Psoas muscle (tissue), 8 donors: ENCODE measurements at places on chromosomes 1 and 21.
A peak's percentile ranks its signal among the peaks of the same experiment; 100 is the strongest.

DNA sequence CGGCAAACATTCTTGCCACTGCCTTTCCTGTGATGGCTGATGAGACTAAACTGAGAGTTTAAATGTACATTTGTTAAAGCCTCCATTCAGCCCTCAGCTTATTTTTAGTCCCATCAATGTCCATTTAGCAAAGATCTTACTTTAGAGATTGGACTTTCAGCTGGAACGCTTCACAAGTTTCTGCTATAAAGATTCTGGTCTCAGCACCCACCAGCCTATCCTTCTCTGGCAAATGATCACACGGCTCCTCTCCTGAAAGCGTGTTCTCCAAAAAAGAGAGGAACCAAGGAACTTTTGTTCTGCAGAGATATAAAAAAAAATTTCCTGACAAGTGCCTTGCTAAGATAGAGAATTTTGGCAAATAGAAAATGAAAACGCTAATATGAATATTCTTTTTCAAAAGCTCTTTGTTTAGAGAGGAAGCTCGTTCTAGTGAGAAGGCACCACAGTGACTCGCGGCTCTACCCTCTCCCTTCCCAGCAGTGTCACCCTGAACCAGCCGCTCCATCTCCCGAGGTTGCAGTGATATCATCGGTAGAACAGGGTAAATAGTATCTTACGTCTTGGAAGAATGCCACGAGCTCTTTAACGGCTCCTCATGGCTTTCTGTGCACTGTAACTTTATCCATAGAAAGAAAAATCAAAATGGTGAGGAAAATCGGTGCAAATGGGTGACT lies 200.2 kb downstream of the APP start:
- no peaks in the 10 kb centered on the region for H3K36me3 ChIP-seq
- H3K27ac ChIP-seq: no peak overlapping the region
- H3K27me3 ChIP-seq: no peaks in the 10 kb centered on the region
- no peak for DNase-seq
- H3K4me3 ChIP-seq: no peak overlapping the region
- no peaks in the 10 kb centered on the region for H3K4me1 ChIP-seq

DNA sequence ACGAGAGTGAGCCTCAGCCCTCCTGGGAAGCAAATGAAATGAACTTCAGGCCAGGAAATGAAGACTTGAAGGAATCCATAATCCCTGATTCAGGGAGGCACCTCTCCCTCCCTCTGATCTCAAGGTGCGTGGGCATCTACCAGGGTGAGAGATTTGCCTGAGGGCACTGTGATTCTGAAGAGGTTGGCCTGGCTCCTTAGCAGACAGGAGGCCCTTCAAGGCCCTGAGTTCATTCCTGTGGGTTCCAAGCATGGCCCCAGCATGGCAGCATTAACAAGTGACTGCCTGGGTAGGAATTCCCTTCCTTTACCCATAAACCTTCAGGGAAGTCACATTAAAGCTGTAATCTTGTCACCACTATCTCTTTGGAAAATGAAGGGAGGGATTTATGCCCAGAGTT lies 29.8 kb upstream of the IFNGR2 start:
- H3K4me1 ChIP-seq: no peaks in the 10 kb centered on the region
- no peak overlapping the region for H3K4me3 ChIP-seq
- H3K27ac ChIP-seq: no peak overlapping the region
- DNase-seq: no peak
- no peaks in the 10 kb centered on the region for H3K36me3 ChIP-seq

- no peak for DNase-seq
- H3K4me1 ChIP-seq: peaks cover 21% of the 10 kb centered on the region
- H3K36me3 ChIP-seq: no peaks in the 10 kb centered on the region
- H3K27me3 ChIP-seq: no peaks in the 10 kb centered on the region
These were observed 105.4 kb upstream of the LBR start for GRCh38 chr1:225533238-225533637.

GRCh38 chr1:46197560-46197963 lies 672 bp downstream of the POMGNT1 start:
- peaks cover 53% of the 10 kb centered on the region for H3K36me3 ChIP-seq
- no peaks in the 10 kb centered on the region for H3K27me3 ChIP-seq
- DNase-seq: no peak

DNA sequence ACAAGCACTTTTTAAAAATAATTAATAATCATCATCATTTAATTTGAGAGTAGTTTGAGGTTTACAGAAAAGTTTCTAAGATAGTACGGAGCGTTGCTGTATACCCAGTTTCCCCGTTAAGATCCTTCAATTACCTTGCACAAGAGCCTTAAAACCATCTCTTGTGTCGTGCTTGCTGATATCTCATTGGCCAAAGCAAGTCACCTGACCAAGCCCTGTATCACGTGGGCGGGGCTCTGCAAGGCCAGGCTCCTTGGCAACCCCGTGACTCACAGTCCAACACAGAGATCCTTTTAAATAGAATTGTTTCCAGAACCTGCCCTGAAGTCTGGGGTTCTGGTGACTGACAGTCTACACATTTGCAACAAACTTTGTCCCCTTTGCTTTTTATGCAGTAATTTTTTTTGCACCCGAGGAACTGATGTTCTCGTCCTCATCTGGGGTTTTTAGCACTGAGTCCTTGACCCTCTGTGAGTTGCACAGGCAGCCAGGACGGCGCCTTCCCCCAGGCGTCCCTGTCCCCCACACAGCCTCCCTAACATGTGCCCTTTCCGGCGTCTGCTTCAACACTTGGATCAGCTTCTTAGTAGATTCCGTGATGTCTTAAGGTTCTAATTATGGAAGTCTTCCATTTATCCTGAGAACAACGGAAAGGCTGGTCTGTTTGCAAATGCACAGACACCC lies 183.3 kb upstream of the TMEM51 start:
- DNase-seq: no peak
- H3K4me3 ChIP-seq: no peak overlapping the region
- no peak overlapping the region for H3K27ac ChIP-seq
- H3K36me3 ChIP-seq: no peaks in the 10 kb centered on the region

- peaks cover 6% of the 10 kb centered on the region for H3K36me3 ChIP-seq
- H3K27me3 ChIP-seq: no peaks in the 10 kb centered on the region
These were observed 2.6 kb upstream of the PYCR2 start for GRCh38 chr1:225926551-225927113.

- H3K36me3 ChIP-seq: no peaks in the 10 kb centered on the region
- H3K27me3 ChIP-seq: peaks cover 3% of the 10 kb centered on the region
- DNase-seq: no peak
- no peaks in the 10 kb centered on the region for H3K4me1 ChIP-seq
These were observed 22.1 kb downstream of the ADAM30 start for GRCh38 chr1:119874186-119874585.

GRCh38 chr1:165793951-165794350 lies 25.3 kb upstream of the TMCO1 start:
- no peak overlapping the region for H3K4me3 ChIP-seq
- no peak overlapping the region for H3K27ac ChIP-seq

GRCh38 chr1:208803011-208803811 lies 559.0 kb upstream of the PLXNA2 start:
- no peak overlapping the region for H3K27ac ChIP-seq
- no peak overlapping the region for H3K4me3 ChIP-seq
- H3K36me3 ChIP-seq: no peaks in the 10 kb centered on the region
- H3K4me1 ChIP-seq: no peaks in the 10 kb centered on the region
- no peak for DNase-seq

GRCh38 chr1:200916681-200917080 lies 22.0 kb downstream of the INAVA start:
- H3K4me1 ChIP-seq: no peaks in the 10 kb centered on the region
- H3K27me3 ChIP-seq: no peaks in the 10 kb centered on the region
- no peak overlapping the region for H3K27ac ChIP-seq
- DNase-seq: no peak
- no peak overlapping the region for H3K4me3 ChIP-seq

- no peak overlapping the region for H3K4me3 ChIP-seq
- peak overlapping the region; percentile 36 for H3K27ac ChIP-seq
- no peaks in the 10 kb centered on the region for H3K27me3 ChIP-seq
These were observed 9.5 kb downstream of the SH3BGRL3 start for GRCh38 chr1:26289158-26290059.

DNA sequence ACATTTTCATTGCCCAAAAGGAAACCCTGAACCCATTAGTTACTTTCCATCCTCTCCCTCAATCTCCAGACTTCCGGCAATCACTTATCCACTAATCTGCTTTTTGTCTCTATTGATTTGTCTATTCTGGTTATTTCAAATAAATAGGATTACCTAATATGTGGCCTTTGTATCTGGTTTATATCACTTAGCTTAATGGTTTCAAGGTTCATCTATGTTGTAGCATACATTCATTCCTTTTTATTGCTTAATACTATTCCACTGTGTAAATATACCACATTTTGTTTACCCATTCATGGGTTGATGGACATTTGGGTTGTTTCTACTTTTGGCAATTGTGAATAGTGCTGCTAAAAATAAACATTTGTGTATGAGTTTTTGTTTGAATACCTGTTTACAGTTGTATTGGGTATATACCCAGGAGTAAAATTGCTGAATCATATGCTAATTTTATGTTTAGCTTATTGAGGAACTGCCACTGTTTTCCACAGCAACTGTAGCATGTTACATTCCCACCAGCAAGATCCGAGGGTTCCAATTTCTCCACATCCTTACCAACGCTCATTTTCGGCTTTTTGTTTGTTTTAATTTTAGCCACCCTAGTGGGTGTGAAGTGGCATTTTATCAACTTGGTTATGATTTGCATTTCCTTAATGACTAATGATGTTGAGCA lies 2.5 kb upstream of the SLC25A44 start:
- no peak for DNase-seq
- H3K27ac ChIP-seq: peak overlapping the region; percentile 10
- no peak overlapping the region for H3K4me3 ChIP-seq
- peaks cover 12% of the 10 kb centered on the region for H3K36me3 ChIP-seq
- H3K27me3 ChIP-seq: no peaks in the 10 kb centered on the region

GRCh38 chr21:36260030-36260787 lies 59.8 kb upstream of the MORC3 start:
- H3K4me3 ChIP-seq: peak overlapping the region; percentile 68
- peaks cover 44% of the 10 kb centered on the region for H3K36me3 ChIP-seq
- H3K27me3 ChIP-seq: no peaks in the 10 kb centered on the region
- H3K27ac ChIP-seq: peak overlapping the region; percentile 56

- no peak for DNase-seq
- H3K27me3 ChIP-seq: no peaks in the 10 kb centered on the region
- H3K27ac ChIP-seq: no peak overlapping the region
- no peak overlapping the region for H3K4me3 ChIP-seq
These were observed 25.3 kb downstream of the PTP4A2 start for GRCh38 chr1:31912839-31913239.

GRCh38 chr1:247482747-247483146 lies 24.8 kb upstream of the OR2B11 start:
- no peak overlapping the region for H3K27ac ChIP-seq
- H3K4me1 ChIP-seq: no peaks in the 10 kb centered on the region
- H3K36me3 ChIP-seq: no peaks in the 10 kb centered on the region
- H3K27me3 ChIP-seq: no peaks in the 10 kb centered on the region
- DNase-seq: no peak

- H3K27ac ChIP-seq: no peak overlapping the region
- H3K4me1 ChIP-seq: peaks cover 7% of the 10 kb centered on the region
- H3K36me3 ChIP-seq: no peaks in the 10 kb centered on the region
- peaks cover 99% of the 10 kb centered on the region for H3K27me3 ChIP-seq
These were observed 5.7 kb downstream of the DMRTA2 start for GRCh38 chr1:50417507-50417906.

GRCh38 chr1:192559115-192560006 lies 16.2 kb upstream of the RGS1 start:
- no peaks in the 10 kb centered on the region for H3K4me1 ChIP-seq
- no peak overlapping the region for H3K4me3 ChIP-seq
- H3K27me3 ChIP-seq: no peaks in the 10 kb centered on the region

- H3K27me3 ChIP-seq: no peaks in the 10 kb centered on the region
- peak overlapping the region; percentile 99 for H3K27ac ChIP-seq
- DNase-seq: peak; percentile 65
These were observed 742 bp downstream of the SH3GLB1 start for GRCh38 chr1:86704972-86705664.

- no peak overlapping the region for H3K4me3 ChIP-seq
- no peaks in the 10 kb centered on the region for H3K27me3 ChIP-seq
- H3K27ac ChIP-seq: no peak overlapping the region
- no peak for DNase-seq
- no peaks in the 10 kb centered on the region for H3K36me3 ChIP-seq
- peaks cover 53% of the 10 kb centered on the region for H3K4me1 ChIP-seq
These were observed 11.7 kb downstream of the IFFO2 start for GRCh38 chr1:18944810-18945209.

DNA sequence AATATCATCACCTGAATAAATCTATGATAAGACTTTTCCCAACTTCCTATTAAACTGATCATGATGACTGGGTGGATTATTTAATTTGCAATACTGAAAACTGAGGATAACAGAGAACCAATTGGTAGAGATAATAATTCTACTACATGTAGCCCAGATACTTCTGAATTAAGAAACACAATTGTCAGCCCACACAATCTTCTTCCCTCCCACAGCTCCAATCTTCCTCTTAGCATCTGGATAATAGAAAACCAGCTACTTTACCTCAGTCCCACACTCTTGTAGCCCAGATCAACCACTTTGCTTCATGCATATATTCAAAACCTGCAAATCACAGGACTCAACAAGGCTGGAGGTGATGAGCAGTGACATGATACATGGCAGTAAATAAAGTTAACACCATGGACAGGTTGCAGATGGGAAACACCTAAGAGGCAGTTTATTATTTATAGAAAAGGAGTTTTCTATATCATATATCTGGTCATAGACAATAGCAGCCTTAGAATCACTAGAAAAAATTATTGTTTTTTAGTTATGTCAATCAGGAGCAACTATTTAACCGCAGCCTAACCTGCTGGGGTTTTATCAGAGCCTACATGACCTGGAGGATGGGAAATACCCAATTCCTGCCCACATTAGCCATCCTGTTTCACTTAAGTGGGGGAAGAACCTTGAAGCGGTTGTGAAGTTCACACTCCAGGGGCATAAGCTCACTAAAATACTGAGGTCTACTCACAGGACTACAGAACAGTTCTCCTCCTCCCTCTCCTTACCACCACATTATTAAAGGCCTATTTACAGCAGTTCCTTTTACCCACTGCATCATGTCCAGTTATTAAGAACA lies 16.7 kb downstream of the FRRS1 start:
- H3K4me1 ChIP-seq: peaks cover 6% of the 10 kb centered on the region
- DNase-seq: no peak
- no peak overlapping the region for H3K27ac ChIP-seq
- H3K4me3 ChIP-seq: no peak overlapping the region

DNA sequence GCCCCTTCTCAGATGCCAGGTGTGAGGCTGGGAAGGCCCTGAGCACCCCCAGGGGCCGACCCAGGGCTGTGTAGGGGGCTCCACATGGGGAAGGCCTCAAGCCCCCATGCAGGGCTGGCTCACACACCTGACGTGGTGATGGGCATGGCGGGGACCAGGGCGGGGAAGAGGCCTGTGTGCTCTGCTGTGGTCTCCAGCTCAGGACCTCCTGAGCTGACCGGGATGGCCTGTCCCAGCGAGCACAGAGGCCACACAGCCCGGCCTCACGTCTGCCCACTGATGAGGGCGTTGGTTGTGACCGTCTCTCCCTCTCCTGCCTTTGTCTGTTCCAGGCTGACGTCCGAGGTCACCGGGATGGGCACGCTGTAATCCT lies 40.2 kb upstream of the COL6A1 start:
- no peak for DNase-seq
- H3K36me3 ChIP-seq: no peaks in the 10 kb centered on the region
- no peaks in the 10 kb centered on the region for H3K4me1 ChIP-seq
- no peaks in the 10 kb centered on the region for H3K27me3 ChIP-seq
- no peak overlapping the region for H3K27ac ChIP-seq
- no peak overlapping the region for H3K4me3 ChIP-seq

GRCh38 chr1:46003315-46003714 lies 129.1 kb downstream of the PIK3R3 start:
- H3K27me3 ChIP-seq: no peaks in the 10 kb centered on the region
- peak; percentile 57 for DNase-seq
- H3K4me1 ChIP-seq: no peaks in the 10 kb centered on the region
- no peak overlapping the region for H3K4me3 ChIP-seq

GRCh38 chr1:204709021-204709420 lies 23.5 kb upstream of the LRRN2 start:
- no peaks in the 10 kb centered on the region for H3K36me3 ChIP-seq
- H3K27me3 ChIP-seq: peaks cover 26% of the 10 kb centered on the region
- no peak for DNase-seq
- no peak overlapping the region for H3K4me3 ChIP-seq
